ENCODE measurements at places on chromosomes 3 and 15. TPM values are rescaled to one million over a fixed set of nuclear protein-coding genes. Genes with fewer than 3 reads are reported as not detected.
A peak's percentile ranks its signal among the peaks of the same experiment; 100 is the strongest.

GRCh38 chr3:188261011-188261410, 107.1 kb downstream of the LPP start:
- no peak for DNase-seq

The GOLGA8J gene
- under 0.01 TPM for total RNA-seq

The RLBP1 gene
- total RNA-seq: not detected

The VIPR1 gene
- 1.1 TPM for total RNA-seq

The HHATL gene
- not detected for total RNA-seq

DNA sequence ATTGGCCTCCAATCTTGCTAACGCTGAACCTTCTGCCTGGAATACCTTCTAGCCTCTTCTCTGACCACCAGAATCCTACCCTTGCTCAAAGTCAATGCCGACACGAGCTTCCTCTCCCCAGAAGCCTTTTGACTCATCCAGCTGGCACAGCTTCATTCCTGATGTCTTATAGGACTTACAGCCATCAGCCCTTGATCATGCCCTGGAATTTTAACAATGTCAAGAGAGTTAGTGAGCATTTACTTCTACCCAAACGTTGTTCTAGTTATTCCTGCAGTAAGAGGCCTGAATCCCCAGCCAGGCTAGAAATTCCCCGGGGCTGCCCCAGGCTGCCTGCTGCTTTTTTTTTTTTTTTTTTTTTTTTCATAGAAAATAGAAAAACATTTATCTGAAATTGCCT, 3.9 kb downstream of the CYP1A2 start:
- DNase-seq: no peak

DNA sequence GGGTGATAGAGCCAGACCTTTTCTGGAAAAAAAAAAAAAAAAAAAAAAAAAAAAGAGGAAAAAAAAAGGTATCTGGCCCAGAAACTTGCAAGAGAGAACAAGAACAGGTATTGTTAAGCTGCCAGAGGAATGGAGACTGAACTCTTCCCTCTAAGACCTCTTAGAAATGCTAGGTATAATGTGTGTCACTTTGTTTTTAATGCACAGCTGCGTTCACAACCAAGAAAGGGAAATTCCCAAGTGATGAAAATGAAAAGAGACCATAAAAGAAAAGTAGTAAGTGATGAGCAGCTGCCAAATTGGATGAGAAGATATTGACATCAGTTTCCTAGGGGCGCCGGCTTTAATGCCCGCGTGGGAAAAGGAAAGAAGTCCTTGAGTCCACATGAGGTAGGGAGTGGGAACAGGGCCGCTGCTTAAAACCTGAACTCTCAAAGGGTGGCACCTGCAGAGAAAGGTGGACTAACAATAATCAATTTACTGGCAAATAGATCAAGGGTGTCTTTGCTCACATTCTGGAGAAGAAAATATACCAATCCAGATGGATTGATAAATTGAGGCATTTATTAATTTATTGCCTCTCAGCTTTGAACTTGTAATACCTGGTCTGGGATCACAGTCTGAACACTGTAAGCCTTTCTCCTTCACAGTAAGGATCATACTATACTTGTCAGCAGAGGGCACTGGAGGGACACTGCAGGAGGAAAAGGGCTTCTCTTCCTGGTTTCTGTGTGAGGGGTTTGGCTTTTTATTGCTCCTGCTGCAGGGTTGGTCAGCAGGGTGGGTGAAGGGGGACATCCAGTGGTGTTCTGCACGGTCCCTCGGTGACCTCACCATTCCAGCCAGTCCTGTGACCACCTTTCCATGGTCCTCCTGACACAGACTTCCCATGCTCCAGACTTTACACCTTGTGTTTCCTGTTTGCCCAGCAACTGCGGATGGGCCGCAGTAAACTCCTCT, 131.6 kb downstream of the AQP9 start:
- DNase-seq: peak; percentile 81

- DNase-seq: no peak
Measured at GRCh38 chr3:13145826-13146642, 72.8 kb upstream of the IQSEC1 start.

- no peak for DNase-seq
Measured at GRCh38 chr15:29334544-29334943, 64.9 kb upstream of the NSMCE3 start.

GRCh38 chr3:67018105-67018788, 20.1 kb downstream of the KBTBD8 start:
- DNase-seq: peak; percentile 24

The OR5K2 gene
- total RNA-seq: not detected

The ELL3 gene
- total RNA-seq: 7.0 TPM

The CCK gene
- not detected for total RNA-seq

DNA sequence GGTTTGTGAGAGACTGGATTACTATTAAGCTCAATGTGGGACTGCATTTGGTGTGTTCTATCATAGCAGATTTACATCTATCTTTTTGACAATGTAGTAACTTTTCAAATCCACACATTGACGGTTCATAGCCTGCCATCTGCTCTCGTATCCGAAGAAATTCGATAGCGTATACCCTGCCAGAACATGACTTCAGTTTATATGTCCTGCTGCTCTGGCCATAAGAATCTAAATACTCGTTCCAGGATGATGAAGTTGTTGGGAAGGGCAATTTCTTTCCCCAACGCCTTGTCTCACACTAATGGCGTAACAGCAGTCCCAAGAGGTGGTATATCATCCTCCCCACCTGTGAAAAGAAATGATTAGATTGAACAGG, 180.0 kb downstream of the LSAMP start:
- DNase-seq: no peak

DNA sequence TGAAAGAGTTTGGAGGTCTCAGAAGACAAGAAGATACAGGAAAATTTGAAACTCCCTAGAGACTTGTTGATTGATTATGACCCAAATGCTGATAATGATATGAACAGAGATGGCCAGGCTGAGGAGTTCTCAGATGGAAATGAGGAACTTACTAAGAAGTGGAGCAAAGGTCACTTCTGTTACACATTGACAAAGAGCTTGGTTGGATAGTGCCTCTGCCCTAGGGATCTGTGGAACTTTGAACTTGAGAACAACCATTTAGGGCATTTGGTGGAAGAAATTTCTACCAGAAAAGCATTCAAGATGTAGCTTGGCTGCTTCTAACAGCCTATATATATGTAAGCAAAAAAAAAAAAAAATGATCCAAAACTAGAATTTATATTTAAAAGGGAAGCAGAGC, 48.9 kb upstream of the NAALADL2 start:
- no peak for DNase-seq

DNA sequence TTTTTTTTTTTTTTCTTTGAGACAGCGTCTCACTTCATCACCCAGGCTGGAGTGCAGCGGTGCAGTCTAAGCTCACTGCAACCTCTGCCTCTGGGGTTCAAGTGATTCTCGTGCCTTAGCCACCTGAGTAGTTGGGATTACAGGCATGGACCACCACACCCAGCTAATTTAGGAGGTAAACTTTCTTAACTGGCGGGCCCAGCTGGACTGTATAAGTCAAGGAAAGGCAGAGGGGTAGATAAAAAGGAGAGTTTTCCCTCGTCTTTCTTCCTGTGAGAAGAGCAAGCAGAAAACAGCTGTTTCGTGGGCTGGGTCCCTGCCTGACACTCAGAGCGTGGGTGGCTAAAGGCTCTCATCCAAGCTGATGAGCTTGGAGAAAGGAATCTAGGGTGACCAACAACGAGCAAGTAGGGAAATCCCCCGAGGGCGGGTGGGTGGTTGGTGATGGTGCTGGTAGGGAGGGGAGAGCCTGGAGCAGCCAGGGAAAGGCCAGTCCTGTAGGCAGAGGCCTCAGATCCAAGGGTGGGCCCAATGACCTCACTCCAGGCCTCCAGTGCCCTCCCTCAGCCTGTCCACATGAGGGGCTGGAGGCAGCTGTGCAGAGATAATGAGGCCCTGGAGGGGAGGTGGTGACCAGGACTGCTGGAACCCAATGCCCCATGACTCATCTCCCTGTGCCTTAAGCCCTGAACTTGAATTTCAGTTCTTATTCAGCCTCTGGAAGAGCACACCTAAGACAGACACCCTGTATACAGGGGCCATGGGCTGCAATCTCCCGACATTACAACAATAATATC, 43.1 kb upstream of the LIMD1 start:
- no peak for DNase-seq

The SMCO1 gene
- not detected for total RNA-seq

DNA sequence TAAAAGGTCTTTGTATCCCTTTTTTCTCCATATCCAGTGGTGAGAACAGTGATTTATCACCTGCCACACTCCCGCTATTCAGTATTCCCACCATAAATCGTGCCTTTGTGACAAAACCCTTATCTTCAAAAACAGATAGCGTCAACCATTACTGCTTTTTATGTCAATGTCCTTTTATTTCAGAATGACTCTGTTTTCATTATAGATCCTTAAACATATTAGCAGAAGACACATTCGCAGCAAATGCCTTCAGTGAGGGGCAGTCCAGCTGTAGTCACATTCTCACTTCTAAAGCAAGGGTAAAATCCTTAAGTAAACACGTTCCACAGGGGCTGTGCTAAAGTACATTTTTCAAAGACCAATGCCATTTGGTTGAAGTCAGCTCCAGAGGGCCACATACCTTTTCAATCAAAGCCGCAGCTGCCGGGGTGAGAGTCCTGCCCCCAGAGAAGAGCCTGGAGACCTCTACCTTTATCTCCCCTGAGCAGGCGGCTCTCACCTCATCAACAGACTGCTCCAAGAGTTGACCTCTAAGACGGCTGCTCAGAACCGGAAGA, 53.4 kb downstream of the PDZRN3 start:
- no peak for DNase-seq

The BLM gene
- total RNA-seq: 5.1 TPM

The PLSCR5 gene
- total RNA-seq: not detected

DNA sequence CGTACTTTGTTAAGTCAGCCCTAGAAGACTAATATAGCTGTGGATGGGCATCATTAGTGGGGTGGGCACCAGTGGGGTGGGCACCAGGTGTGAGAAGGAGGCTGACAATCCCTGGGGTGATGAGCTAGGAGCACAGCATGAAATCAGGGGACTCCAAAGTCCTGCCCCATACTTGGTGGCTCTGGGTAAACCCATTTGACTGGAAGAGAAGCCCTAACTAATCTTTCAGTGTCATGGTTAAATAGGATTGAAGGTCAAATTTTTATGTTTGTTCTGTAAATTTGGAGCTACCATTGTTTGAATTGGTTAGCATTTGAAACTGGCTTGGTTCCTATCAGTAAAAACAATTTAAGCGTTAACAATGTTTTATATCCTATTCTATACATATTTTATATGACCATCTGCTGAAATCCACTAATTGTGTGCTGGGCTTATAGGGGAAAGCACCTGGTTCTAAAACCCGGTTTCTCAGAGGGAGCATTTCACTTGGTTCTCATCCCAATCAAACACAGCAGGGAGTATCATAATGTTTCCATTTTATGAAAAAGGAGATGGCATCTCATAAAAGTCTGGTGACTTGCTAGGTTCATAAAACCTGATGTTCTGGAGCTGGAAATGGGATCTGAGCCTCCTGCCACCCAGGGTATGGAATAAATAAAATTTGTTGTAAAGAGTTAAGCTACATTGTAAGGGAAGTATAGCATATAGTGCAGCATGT, 87.7 kb upstream of the HACD2 start:
- DNase-seq: no peak

DNA sequence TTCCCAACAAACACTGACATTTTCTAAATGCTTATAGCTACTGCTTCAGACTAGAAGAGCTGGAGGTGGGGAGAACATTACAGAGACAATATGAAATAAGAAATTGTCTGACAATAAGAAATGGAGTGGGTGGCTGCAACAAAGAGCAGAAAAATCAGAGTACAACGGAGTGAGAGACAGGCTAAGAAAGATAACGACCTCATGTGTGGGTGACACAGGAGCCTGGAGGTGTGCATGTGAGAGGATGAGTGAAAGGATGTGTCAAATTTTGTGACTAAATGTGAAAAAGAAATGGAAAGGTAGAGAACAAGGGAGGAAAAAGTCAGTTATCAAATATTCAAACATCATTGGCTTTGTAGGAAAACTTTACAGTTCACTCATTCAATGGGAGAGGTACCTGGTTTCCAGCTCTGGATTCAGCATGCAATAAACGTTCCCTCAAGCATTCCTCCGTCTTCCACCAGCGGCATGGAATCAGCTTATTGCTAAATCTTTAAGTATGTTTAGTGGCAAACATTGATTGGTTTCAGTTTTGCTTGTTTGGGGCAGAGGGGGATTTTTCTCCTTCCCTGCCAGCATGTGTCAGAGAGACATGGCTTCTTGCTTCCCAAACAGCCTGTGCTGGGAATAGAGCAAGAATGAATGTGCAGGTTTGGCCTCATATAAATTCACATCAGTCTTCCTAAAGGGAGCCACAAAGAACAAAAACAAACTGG, 103.8 kb upstream of the CHRM5 start:
- DNase-seq: no peak

DNA sequence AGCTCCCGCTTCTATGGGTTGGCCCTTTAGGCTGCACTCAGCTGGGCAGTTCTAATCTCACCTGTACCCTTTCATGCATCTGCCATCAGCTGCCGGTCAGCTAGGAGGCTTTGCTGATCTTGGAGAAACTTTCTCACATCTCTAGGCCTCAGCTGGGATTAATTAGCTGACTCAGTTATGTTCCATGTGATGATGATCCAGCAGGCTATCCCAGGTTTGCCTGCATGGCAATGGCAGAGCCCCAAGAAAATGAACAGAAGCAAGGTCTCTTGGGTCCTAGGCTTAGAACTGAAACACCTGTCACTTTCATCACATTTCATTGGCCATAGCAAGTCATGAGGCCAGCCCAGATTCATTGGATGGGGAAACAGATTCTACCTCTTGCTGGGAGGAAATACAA, 304.6 kb upstream of the TBC1D5 start:
- DNase-seq: no peak

DNA sequence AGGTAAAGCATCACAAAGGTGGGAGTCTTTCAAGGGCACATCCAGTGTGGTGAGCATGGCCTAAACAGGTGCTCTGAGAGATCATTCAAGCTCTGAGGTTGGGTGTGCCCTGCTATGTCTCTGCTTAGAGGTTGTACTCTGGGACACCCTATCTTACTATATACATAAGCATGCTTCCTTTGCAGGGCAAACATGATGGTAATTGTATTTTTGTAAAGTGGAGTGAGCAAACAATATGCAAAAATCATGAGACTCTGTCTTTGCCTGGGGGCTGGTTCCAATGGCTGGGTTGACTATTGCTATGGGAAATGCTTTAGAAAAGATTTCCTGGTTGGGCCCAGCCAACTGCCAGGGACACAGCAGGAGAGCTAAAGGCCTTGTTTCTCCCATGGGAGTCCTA, 315.1 kb upstream of the TLE3 start:
- DNase-seq: no peak

The HDGFL3 gene
- 6.2 TPM for total RNA-seq

DNA sequence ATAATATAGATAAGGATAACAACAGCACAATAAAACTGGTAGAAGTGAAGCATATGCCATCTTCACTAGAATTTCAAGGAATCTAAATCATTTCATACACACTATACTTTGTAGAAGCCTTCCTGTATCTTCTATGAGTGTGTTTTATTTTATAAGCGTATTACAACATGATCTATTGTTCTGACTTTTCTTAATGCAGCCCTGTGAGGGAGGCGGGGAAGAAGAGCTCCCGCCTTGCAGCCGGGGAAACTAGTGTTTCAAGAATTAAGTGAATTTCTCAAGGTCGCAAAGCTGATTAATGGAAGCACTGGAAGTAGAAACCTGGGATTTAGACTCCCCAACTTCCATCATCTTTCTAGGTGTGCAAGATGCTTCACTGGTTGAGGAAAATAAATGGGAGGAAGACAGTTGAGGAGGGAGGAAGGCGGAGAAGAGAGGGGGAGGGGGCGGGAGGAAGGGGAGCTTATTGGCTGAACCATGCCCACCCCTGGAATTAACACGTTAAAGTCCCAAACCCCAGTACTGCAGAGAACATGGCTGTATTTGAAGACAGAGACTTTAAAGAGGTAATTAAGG, 32.9 kb downstream of the VGLL4 start:
- DNase-seq: no peak
